AG08395 (cell line): ENCODE measurements at places on chromosomes 3 and 15.

DNA sequence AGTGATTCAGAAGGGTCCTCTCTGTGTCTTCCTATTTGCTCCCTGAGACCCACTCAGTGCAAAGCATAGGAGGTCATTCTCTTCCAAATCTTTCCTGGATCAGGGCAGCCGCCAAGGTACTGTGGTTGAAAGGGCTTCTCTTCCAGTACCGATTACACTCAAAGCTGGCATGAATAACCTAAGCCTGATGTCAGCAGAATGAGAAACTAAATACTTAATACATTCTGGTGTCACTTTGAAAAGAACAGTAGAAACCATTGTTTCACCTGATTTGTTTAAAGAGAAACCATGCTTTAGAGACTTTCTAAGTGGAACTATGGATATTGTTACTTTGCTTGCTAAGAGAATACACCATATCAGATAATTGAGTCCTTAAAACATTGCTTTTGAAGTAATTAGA, 50.2 kb downstream of the PDHB start:
- DNase-seq, result peak; percentile 49

- no peak for DNase-seq
These were observed 837.0 kb upstream of the CFAP20DC start for GRCh38 chr3:59886790-59887189.

GRCh38 chr3:38835939-38836338, 19.9 kb upstream of the SCN10A start:
- DNase-seq, result no peak

DNA sequence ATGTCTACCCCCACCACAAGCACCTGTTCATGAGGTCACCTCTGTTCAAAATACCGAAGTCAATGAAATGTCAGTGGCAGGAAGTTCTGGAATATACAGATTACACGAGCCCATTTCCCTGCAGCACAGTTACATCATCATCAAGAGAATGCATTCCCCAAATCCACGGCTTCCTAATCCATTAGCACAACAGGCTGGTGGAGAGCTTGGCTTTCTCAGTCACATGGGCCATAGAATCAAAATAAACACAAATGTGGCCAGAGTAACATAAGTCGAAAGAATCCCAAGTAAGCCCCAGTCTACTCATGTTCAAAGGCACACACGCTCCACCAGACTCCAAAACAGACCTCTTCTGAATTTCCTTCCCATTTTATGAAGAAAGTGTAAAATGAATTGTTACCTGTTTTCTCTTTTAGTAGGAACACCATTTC, 419.3 kb downstream of the MAGI1 start:
- no peak for DNase-seq

- DNase-seq, result peak; percentile 50
These were observed 37.5 kb upstream of the CCR4 start for GRCh38 chr3:32913790-32914446.

GRCh38 chr15:59976480-59977271, 27.4 kb upstream of the FOXB1 start:
- DNase-seq, result no peak

DNA sequence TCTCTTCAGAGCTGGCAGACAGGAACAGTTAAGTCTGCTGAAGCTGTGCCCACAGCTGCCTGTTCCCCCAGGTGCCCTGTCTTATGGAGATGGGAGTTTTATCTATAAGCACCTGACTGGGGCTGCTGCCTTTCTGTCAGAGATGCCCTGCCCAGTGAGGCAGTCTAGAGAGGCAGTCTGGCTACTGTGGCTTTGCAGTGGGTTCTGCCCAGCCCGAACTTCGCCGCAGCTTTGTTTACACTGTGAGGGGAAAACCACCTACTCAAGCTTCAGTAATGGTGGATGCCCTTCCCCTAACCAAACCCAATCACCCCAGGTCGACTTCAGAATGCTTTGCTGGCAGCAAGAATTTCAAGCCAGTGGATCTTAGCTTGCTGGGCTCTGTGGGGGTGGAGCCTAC, 91.2 kb downstream of the SLC25A26 start:
- no peak for DNase-seq

GRCh38 chr3:50617911-50618481, 1.0 kb downstream of the MAPKAPK3 start:
- DNase-seq, result no peak

- DNase-seq, result peak; percentile 82
These were observed 8.9 kb downstream of the ECE2 start for GRCh38 chr3:184284696-184285095.

DNA sequence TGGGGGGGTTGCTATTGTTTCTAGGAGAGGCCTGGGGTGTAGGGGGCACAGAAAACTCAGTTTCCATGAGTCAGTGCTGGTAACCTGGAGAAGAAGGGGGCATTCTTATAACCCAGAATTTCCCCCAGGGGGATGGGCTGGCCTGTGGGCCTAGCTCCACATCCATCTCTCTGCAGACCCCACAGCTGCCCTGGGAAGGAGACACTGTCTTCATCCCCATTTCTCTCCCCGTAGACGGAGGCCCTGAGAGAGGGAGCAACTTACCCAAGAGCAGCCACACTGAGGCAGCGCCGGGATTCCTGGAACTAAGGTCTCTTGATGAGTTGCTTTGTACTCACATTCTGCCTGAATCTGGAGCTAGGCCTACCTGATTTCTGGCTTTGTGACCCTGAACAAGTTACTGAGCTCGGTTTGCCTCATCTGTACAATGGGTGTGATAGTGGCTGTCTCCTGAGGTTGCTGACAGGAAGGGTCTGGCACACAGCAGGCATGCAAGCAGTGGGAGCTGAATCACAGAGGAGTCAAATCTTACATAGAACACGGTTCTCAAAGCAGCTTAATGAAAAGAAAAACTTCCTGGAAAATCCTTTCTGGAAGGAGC, 55.0 kb upstream of the LCTL start:
- DNase-seq, result no peak

DNA sequence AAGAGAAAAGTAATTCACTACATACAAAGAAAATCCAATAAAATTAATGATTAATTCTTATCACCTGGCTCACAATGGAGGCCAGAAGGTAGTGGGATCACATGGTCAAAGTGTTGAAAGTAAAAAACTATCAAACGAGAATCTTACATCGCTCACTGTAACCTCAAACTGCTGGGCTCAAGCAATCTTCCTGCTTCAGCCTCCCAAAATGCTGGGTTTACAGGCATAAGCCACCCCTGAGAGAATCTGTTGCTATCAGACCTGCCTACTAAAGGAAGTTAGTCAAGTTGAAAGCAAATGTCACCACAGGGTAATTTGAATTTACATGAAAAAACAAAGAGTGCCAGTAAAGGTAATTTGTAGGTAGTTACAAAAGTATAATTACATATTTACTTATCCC, 103.3 kb downstream of the PCCB start:
- no peak for DNase-seq

GRCh38 chr3:122063908-122064307, 8.7 kb downstream of the CD86 start:
- no peak for DNase-seq

DNA sequence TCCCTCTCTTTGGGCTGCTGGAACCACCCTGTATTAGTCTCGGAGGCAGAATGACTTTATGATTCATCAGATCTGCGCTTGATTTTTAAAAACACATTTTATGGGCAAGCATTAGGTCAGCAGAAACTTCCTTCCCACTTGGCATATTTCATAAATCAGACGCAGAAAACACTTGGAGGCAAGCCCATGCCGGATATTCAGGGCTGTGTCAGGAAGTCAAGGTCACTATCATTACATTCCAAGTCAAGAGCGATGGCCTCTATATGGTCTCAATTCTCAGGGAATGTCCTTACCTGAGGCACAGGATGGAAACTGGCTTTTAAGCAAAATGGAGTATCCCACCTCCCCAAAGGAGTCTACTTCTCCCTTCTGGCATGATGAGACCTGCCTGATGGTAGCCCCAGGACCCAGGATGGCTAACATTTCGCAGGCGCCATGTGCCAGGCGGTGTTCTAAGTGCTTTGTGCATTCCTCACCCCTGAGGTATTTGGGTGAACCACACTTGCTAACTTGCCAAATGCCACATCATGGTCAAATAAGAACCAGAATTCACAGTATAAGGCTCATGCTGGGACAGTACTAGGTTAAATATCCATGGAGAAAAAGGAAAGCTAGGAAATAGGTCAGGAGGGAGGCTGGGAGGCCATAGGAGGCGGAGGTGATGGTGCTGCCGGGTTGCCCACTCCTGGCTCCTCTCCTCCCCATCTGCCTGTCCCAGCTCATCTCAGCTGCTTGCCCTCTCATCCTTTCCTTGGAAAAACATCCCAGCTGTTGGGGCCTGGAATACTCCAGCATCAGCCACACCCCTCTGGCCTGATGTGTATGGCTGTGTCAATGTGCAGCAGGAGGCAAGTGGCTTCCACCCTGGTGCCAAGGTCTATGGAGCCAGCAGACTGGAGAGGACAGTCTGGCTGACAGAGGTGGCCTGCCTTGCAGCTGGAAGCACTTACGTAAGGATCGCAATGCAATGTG, 18.8 kb downstream of the BCL2L10 start:
- DNase-seq, result peak; percentile 74

- DNase-seq, result no peak
These were observed 53.8 kb downstream of the UBE2E2 start for GRCh38 chr3:23256741-23257435.
